ENCODE measurements at places on chromosomes 4 and X.

GRCh38 chrX:132940727-132941327 is 17.6 kb downstream of the HS6ST2 start:
- no peak for DNase-seq

GRCh38 chr4:43163101-43163792 is 270.7 kb downstream of the GRXCR1 start:
- DNase-seq: no peak

GRCh38 chr4:21032089-21032645 is 331.9 kb downstream of the PACRGL start:
- no peak for DNase-seq

DNA sequence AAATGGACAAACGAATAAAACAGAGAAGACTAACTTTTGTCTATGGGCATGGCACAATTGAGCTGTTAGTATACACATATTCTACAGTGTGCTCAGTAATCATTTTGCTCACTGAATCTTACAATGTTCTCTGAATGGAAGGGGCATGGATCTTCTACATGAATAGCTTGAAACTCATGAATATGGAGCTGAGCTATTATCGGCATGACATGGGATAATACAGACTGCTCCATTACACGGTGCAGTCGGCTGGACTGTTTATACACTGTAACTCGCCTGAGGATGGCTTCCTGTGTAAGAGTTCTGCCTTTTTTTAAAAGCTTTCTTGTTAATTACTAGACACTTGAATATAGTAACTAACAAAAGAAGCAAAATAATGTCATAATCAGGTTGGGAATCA is 368.5 kb upstream of the MAD2L1 start:
- no peak for DNase-seq

GRCh38 chrX:140524556-140524955 is 19.7 kb upstream of the SOX3 start:
- DNase-seq: no peak

DNA sequence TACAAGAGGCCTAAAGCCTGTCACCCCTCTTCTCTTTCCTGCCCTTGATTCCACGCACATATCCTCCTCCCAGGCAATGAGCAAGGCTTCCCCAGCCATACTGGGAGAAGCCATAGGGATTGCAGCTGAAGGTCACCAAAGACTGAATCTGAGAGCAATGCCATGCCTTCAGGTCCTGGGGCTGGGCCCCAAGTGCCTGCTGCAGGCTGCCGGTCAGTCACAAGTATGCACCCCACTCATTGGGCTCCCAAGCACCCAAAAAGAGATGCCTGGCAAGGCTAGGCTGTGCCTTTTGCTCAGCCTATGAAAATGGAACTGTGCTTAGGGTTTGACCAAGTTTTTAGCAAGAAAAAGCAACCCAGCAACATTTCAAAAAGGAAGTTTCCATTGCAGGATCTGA is 210.6 kb upstream of the MAMLD1 start:
- no peak for DNase-seq

GRCh38 chr4:86330961-86331742 is 28.7 kb downstream of the MAPK10 start:
- DNase-seq: no peak

DNA sequence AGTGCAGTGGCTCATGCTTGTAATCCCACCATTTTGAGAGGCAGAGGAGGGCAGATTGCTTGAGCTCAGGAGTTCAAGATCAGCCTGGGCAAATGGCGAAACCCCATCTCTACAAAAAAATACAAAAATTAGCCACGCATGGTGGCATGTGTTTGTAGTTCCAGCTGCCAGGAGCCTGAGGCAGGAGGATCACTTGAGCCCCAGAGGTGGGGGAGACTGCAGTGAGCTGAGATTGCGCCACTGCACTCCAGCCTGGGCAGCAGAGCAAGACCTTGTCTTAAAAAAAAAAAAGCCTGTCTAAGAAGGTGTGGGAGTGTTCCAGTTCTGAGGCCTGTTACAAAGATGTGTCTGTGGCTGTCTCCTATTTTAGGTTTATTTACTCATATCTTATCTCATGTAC is 38.0 kb downstream of the PI4K2B start:
- DNase-seq: no peak

GRCh38 chr4:6616087-6616995 is 24.1 kb upstream of the MRFAP1 start:
- DNase-seq: no peak

DNA sequence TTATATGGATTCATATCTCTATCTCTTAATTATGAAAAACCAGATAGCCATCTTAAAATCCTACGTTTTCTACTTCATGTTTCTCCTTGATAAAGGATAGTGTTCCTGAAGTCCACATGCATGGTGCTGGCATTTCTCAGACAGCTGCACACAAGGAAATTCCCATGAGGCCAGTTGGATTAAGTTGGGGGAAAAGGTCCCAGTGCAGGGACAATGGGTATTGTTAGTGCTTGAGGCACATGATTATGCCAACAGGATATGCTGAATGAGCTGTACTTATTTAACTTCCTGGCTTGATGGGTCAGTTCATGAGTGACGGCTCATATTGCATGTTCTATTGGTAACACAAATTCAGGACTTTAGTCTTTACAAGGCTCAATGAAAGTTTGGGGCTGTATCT is 913.9 kb upstream of the NDST4 start:
- DNase-seq: peak; percentile 14

DNA sequence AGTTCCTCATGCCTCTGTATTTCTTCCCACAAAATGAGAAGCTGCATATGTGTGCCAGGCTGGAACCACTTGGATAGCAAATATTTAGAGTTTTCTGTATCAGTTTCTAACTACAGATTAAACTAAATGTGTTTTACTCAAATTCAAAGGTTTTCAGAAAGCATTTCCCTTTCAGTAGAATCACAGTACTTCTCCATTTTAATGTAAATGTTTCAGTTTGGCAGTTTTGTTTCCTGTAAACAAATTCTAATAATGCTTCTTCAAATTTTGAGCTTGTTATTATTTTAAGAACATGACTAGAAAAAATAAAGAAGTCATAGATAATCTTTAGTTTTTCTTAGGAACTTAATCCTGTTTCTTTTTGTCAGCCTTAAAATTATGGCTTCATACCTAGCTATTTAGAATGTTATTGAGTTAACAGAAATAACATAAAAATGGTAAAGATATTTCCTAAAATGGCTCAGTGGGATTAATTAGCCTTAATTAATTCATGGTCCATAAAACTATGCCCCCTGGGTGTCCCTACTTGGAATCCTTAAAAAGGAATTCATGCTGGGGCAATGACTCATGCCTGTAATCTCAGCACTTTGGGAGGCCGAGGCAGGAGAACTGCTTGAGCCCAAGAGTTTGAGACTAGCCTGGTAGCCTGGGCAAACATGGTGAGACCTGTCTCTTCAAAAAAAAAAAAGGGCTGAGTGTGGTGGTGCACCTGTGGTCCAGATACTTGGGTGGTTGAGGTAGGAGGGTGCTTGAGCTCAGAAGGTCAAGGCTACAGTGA is 83.8 kb upstream of the GPR34 start:
- DNase-seq: no peak

DNA sequence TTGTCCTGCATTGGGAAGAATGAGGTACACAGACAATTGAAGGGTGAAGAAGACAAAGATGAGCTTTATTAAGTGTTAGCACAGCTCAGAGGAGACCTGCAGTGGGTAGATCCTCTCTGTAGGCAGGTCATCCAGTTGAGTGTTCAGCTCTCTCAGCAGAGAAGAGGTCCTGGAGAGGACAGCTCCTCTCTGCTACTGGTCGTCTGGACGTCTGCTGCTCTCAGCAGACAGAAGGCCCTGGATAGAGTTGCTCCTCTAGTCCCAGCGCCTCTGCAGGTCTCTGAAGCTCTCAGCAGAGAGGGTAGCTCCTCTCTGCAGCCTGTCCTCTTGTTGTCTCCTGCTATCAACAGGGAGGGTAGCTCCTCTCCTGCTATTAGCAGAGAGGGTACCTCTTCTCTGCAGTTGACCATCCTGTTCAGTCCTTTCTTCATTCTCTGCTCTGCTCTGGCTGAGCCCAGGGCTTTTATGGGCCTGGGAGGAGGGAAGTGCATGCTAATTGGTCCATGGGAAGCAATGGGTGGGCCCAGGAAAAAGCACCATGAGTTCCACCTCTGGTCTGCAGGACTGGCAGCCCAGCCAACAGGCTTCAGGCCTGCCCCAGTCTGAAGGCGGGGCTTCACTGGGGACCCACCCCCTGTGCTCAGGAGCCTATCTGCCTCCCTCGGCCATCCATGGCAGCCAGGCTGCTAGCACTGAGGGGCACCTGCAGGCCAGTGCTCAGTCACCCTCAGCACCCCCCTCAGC is 54.1 kb upstream of the IBSP start:
- no peak for DNase-seq

DNA sequence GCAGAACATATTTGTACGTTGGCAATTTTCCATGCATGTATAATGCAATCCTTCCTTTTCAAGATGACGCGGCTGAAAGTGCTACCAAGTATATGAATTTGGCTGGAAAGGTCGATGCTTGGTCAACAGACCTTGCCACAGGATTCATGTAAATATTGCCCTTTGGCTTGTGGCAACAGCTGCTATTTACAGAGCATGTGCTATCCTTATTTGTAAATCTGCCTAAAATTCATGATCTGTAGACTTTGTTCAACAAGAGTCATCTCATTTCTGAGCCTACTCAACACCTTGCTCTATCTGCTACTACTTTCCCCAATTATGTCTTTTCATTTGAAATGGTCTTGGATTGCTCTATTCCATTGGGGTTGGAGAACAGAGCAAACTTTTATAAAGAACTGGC is 1.9 kb upstream of the SMARCA1 start:
- DNase-seq: no peak

- no peak for DNase-seq
Measured at GRCh38 chr4:100290585-100290984, 100.3 kb upstream of the DDIT4L start.

DNA sequence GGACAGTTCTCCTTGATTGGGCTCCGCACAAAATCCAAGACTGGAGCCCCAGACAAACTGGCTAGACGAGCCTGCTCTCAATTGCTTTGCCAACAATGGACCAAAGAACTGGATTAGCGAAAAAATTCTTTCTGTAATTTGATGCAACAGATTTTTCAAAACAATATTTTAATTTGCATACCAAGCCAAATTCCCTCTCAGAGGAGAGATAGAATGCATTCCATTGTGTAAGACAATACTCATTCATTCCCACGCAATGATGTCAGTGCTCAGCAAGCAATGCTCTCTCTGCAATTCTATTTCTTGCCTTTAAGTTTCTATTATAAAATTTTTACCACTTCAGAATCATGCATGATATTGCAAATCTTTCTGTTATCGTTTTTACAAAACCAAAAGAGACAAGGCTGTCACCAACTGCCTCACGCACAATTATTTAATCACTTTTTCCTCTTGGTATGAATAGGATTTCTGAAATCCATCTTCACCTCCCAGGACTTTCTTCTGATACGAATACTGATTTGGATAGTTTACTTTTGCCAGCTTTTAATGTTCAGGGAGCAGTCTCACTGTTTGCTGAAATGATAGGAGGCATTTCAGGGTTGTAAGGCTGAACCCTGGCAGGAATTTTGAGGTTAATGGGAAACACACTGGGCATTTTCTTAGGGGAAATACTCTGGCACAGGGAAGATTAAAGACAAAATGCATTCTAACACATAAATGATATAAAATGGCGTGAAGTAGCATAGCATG is 46.1 kb upstream of the HCCS start:
- DNase-seq: no peak

DNA sequence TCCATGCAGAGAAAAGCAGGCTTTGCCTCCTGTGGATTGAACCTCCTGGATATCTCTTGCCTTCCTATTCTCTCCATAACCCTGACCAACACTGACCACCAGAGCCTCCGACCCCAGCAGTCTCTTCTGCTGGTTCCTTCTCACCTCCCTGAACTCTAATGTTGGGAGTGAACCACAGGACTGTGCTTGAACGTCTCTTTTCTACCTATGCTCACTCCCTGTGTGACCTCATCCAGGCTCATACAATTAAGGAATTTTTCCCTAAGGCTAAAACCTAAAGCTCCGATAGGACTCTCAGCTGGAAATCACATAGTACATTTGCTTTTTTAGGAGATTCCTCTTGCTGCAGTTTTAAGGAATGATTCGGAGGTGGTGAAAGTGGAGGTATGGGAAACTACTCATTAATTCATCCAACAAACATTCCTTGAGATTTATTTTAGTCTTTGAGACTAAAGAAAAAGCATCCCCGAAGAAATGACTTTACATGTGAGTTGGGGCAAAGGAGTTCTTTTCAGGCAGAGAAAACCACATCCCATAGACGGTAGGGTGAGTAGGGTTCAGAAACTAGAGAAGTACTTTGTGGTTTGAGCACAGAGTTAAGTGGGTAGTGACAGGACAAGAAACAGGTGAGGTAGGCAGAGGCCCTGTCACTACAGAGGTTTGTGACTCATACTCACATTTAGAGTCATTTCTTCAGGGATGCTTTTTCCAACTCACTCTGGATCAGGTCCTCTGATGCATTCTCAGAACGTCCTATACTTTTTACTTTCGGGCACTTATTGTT is 30.8 kb downstream of the NDNF start:
- no peak for DNase-seq

GRCh38 chr4:138310498-138310897 is 68.3 kb upstream of the SLC7A11 start:
- no peak for DNase-seq

DNA sequence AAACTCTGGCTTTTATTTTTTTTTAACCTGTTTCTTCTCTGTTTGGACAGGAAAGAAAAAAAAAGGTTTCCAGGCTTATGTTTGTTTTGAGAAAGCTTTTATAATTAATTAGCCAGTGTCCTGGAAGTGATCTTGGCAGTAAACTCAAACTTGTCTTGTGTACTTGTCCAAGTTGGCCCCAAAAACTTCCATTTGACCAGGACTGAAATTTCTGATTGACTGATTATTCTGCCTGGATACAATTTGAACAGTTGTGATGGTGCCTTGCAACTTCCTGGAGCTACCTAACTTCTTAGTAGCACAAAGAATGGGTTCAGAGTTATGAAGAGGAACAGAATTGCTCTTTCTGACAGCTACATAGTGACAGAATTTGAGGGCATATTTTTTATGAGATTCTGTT is 62.0 kb downstream of the SLC4A4 start:
- no peak for DNase-seq

GRCh38 chr4:45620808-45621207 is 503.0 kb downstream of the GABRG1 start:
- DNase-seq: no peak

DNA sequence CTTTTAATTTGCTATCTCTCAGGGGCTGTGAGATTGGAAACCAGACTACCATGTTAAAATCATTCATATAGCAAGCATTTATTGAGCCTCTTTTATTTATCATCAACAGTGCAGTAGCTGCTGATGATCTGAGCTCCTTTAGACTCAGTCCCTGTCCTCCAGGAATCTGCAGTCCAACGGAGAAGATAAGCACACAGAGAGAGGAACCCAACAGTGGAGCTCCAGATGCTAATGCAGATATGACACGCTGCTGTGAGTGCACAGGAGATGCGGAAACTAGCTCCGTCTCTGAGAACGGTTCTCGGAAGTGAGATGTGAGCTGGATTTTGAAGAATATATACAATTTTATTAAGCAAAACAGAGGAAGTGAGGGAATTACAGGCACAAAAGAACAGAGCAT is 35.4 kb downstream of the DCHS2 start:
- no peak for DNase-seq

All from endothelial cell (in vitro differentiated cells).